H9 (cell line): ENCODE measurements at places on chromosomes 6 and 20.

DNA sequence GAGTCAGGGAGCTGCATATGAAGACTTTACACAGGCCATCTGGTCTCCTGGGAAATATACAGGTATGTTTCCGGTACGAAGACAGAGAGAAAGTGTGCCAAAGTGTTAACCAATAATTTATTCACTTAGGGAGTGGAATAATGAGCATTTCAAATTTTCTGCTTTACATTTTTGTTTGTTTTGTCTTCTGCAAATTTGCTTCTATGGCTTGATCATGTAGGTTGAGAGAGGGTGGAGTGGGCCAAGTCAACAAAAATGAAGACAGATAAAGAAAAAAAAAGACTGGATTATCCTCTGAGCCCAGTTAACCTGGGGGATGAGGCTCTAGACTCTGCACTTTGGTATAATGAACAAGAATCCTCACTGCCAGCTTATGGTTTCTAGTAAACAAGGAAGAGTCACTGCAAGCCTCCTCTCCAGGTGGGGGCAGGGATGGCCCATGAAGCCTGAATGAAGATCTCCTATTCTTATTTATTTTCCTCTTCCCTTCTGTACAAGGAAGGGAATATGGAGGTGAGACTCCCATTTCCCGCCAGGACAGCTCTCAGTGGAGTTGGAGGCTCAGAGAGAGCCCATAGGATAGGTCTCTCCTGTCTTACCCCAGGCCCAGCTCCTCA is 37.7 kb downstream of the KCNK17 start:
- no peaks in the 10 kb centered on the region for H3K27me3 ChIP-seq
- peaks cover 13% of the 10 kb centered on the region for H3K4me1 ChIP-seq
- no peak overlapping the region for H3K4me3 ChIP-seq
- DNase-seq = no peak
- no peak overlapping the region for H3K27ac ChIP-seq
- H3K36me3 ChIP-seq = no peaks in the 10 kb centered on the region

DNA sequence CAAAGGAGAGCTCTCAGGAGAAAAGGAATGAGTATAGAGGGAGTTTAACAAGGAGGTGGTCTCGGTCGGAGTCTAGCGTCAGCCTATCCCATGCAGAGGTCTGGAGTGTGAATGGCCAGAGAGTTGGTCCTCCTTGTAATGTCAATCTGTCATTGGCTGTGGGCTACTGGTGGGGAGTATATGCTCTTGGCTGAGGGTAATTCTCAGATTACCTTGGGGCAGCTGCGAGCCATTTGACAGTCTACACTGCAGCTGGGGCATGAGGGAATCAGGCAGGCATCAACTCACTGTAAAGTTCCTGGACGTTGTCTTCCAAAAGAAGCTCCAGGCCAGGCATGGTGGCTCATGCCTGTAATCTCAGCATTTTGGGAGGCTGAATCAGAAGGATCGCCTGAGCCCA is 48.1 kb downstream of the EBF4 start:
- no peaks in the 10 kb centered on the region for H3K36me3 ChIP-seq
- no peak overlapping the region for H3K4me3 ChIP-seq
- peak; percentile 24 for DNase-seq
- no peaks in the 10 kb centered on the region; the same call in 1 of the 2 replicates for H3K27me3 ChIP-seq

GRCh38 chr6:223763-224162 is 68.5 kb upstream of the DUSP22 start:
- no peaks in the 10 kb centered on the region for H3K36me3 ChIP-seq
- H3K27me3 ChIP-seq = no peaks in the 10 kb centered on the region; the same call in 1 of the 2 replicates
- no peak overlapping the region for H3K27ac ChIP-seq
- DNase-seq = no peak

DNA sequence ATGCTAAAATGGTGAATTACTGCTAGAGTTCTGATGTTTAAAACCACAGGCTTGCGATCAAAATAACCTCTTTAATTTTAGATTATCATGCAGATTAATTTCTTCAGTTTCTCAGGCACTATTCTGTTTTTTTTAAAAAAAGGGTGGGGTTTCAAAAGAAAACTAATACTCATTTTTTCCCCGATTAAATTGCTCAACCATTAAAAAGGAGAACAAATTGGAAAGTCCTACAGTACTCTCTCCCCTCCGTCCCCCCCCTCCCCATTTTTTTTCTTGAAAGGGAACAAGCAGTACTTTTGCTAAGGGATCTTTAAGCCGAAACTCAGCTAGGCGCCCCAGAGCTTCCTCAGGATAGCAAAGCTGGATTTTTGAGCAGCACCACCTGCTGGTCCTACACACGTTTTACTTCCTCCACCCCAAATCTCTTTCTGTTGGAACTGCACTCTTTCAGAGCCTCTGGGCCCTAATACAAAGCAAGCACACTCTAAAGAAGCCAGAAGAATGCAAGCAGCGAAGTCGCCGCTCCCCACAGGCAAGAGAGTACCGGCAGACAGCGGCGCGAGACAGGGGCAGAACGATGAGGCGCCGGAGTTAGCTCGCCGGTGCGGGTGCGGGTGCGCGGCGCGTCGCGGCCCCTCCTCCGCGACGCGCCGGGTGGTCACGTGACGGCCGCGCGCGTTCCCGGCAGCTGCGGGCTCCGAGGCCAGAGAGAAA is at the start of gene RNF146:
Gene RNF146 (plus strand): TSS at position 687 of the 714 bp plus-strand sequence. CDS start 13,475 bp downstream, outside the sequence.
- no peaks in the 10 kb centered on the region for H3K27me3 ChIP-seq
- H3K27ac ChIP-seq = peak within 1 kb of the TSS; percentile 91
- H3K36me3 ChIP-seq = peaks cover 6% of the 10 kb centered on the region; the same call in 1 of the 2 replicates
- no peaks in the 10 kb centered on the region; the same call in 1 of the 2 replicates for H3K4me1 ChIP-seq
- DNase-seq = peak; percentile 81
- peak within 1 kb of the TSS; percentile 94 for H3K4me3 ChIP-seq

DNA sequence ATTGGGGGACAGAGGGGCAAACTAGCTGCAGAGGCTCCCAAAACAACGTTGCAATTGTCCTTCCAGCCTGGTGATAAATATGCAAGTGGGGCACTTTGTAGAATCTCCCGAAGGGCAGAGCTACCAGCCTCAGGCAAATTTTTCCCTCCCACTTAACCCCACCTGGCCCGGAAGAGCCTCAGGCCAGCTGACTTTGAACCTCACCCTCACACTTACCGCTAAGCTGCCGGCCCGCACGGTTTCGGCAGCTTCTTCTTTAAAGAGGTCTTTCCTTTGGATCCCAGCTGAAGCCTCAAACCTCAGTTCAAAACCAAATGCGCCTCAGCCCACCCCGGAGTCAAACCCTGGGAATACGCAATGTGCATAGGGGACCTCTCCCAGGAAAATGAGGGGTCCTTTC is 2.5 kb downstream of the OVOL2 start:
- peak overlapping the region; percentile 82; the same call in 2 of the 3 replicates for H3K4me3 ChIP-seq
- 0 out of 2 replicates have a peak, but pooled peaks cover 3% of the 10 kb centered on the region for H3K36me3 ChIP-seq
- H3K27ac ChIP-seq = no peak overlapping the region
- H3K27me3 ChIP-seq = no peaks in the 10 kb centered on the region; the same call in 1 of the 2 replicates
- DNase-seq = peak; percentile 76

GRCh38 chr20:54083459-54083858 is 13.1 kb upstream of the BCAS1 start:
- no peak for DNase-seq
- H3K27ac ChIP-seq = no peak overlapping the region
- H3K4me3 ChIP-seq = no peak overlapping the region
- no peaks in the 10 kb centered on the region for H3K36me3 ChIP-seq
- no peaks in the 10 kb centered on the region for H3K4me1 ChIP-seq

- peak within 1 kb of the TSS; percentile 87 for H3K4me3 ChIP-seq
- peak; percentile 79 for DNase-seq
- H3K36me3 ChIP-seq = no peaks in the 10 kb centered on the region; the same call in 2 of the 3 replicates
- no peaks in the 10 kb centered on the region; the same call in 1 of the 2 replicates for H3K4me1 ChIP-seq
Measured at GRCh38 chr6:154995254-154996015, at the start of gene TIAM2. Gene TIAM2, plus strand, starts transcription at chr6:154995315. Its CDS starts 133,909 bp downstream, at chr6:155129224.

DNA sequence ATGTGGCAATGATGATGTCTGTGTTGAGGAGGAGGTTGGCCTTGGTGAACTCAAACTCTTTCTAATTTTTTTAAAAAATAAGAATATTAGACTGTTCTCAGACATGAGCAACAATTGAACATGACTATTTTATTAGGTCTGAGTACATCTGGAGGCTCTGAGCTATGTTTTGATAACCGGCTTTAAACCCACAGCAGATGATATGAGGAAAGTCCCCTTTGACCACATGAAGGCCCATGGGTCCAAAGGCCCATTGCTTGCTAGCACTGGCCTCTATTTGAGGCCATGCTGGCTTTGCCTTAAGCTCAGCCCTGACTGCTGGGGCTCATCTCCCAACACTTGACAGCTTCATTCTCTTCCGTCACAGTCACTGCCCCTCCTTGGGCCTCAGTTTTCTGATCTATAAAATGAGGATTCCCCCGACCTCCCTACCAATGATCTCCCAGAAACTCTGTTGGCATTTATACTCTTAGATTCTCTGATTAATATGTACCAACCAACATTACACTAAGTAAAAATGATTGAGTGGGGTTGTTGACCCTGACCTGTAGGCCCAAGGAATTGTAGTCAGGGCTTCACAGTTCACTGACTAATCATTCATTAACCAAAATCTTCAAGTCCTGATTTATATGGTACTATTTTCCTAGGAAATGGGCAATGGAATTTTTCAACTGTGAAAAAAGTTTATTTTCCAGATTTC is 23.9 kb upstream of the TINAG start:
- no peak overlapping the region for H3K27ac ChIP-seq
- no peak for DNase-seq
- H3K36me3 ChIP-seq = no peaks in the 10 kb centered on the region
- no peak overlapping the region for H3K4me3 ChIP-seq
- no peaks in the 10 kb centered on the region for H3K4me1 ChIP-seq
- H3K27me3 ChIP-seq = no peaks in the 10 kb centered on the region

- no peaks in the 10 kb centered on the region for H3K36me3 ChIP-seq
- no peak overlapping the region for H3K4me3 ChIP-seq
- no peaks in the 10 kb centered on the region for H3K27me3 ChIP-seq
- DNase-seq = peak; percentile 39
- no peak overlapping the region for H3K27ac ChIP-seq
Measured at GRCh38 chr6:133512410-133513016, 271.4 kb downstream of the EYA4 start.

DNA sequence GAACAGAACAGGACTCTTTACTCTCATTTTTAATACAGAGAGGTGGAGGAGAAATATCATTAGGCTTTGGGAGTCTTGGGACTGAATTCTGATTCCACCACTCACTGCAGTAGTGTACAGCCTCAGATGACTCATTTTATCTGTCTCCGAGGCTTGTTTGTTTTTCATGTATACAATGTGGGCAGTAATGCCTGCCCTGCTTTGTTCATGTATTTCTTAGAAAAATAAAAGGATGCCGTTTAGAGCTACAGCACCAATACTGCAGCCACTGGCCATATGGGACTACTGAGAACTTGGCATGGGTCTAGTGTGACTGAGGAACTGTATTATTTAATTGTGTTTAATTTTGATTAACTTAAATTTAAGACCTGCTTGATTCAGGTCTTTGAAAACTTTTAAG is 41.2 kb upstream of the JAG1 start:
- no peak overlapping the region for H3K4me3 ChIP-seq
- peaks cover 5% of the 10 kb centered on the region; the same call in 1 of the 2 replicates for H3K4me1 ChIP-seq
- H3K36me3 ChIP-seq = no peaks in the 10 kb centered on the region
- no peaks in the 10 kb centered on the region for H3K27me3 ChIP-seq
- no peak overlapping the region for H3K27ac ChIP-seq

DNA sequence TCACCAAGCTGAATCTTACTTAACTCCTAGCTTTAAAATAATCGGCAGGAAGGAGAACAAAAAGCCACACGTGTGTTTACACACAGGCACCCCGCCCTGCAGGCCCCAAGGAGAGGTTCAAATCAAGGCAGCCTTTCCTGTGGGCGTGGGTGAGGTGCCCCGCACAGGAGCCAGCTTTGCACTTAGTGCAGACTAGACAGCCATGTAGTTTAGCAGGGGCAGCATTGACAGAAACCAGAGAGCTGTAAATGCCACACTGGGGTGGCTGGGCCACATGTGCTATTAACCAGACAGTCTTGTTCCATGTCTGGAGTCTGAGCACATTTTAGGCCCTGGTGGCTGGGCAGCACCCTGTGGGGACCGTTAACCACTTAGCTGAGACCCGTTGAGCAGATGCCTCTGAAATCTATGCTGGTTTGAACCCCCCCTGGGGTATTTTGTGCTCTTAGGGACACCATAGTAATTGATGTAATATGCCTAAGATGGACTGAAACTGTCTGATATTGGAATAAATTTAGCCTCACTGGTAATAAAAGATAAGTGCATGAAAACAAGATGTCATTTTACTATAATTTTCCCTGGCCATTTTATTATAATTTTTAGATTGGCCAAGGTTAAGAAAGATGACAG is 106.4 kb upstream of the KCNG1 start:
- H3K4me3 ChIP-seq = no peak overlapping the region
- H3K27me3 ChIP-seq = no peaks in the 10 kb centered on the region
- H3K27ac ChIP-seq = no peak overlapping the region
- DNase-seq = peak; percentile 3

GRCh38 chr20:59192533-59192896 is 28.9 kb downstream of the ZNF831 start:
- H3K27ac ChIP-seq = no peak overlapping the region
- no peaks in the 10 kb centered on the region; the same call in 1 of the 2 replicates for H3K27me3 ChIP-seq
- DNase-seq = no peak
- no peaks in the 10 kb centered on the region for H3K36me3 ChIP-seq
- no peak overlapping the region for H3K4me3 ChIP-seq
- no peaks in the 10 kb centered on the region for H3K4me1 ChIP-seq
